ENCODE measurements at places on chromosomes 4 and X. TPM values are rescaled to one million over a fixed set of nuclear protein-coding genes. Genes with fewer than 3 reads are reported as not detected.

DNA sequence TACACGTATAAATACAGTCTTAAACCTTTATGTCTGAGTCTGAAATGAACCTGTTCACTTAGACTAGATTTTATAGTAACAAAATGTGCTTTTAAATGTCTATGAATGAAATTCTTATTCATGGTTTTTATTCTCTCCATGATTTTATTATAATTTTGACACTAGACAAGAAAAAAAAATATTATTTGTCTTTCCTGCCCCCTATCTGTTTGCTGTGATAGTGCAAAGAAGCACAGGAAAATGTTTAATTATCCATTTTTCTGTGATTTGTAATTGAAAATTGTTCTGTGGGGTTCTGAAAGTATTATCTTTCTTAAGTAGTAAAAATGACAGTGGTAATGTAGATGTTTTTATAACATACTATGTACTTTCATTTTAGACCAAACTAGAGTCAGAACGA, 52.0 kb downstream of the INTS6L start:
- no peak for DNase-seq

- peak; percentile 80 for DNase-seq
Measured at GRCh38 chrX:45803383-45803921, 602.8 kb upstream of the DIPK2B start.

Gene ENPEP
- 0.34 TPM for total RNA-seq

GRCh38 chrX:77668391-77669237, 117.4 kb downstream of the ATRX start:
- peak; percentile 13 for DNase-seq

DNA sequence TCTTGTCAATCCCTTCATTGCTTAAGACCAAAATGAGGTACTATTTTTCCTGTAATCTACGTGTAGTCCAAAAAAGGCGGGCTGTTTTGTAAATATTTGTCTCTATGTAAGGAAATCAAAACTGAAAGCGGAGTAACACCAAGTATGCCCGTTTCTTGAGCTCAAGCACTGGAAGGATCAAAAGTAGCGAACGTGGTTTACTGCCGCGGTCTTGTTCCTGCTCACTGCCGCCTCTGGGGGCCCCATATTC, 71.5 kb downstream of the AFF1 start:
- no peak for DNase-seq

- no peak for DNase-seq
Measured at GRCh38 chr4:102761296-102761701, 531 bp upstream of the MANBA start.

DNA sequence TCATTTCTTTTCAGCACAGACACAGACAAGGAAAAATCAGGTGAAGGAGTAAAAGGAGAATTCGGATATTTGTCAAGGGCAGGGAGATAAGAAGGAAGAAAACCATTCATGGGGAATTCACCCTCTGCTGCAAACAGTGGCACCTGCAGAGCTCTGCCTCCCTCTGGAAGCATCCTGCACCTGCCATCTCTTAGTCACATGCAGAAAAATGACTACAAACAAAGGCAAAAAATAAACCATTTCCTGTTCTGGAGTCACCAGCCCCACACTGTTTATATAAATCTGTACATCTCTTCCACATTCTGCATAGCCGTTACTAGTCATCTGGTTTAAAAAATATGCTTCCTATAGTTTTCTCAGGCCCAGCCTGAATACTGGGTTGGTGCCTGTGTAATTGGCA, 205.3 kb downstream of the ARAP2 start:
- DNase-seq: no peak

DNA sequence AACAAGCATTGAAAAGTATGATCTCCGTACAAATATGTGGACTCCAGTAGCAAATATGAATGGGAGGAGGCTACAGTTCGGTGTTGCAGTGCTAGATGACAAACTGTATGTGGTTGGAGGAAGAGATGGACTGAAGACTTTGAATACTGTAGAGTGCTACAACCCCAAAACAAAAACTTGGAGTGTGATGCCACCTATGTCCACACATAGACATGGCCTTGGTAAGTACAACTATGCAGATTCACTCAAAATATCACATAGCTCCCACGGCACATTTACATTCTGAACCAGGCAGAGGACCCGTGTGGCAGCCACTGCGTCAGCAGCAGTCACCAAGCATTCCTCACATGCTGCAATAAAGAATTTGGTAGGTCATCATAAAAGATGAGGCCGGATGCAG, 41.3 kb downstream of the KLHL5 start:
- DNase-seq: no peak

Gene CCDC110
- 0.06 TPM for total RNA-seq

DNA sequence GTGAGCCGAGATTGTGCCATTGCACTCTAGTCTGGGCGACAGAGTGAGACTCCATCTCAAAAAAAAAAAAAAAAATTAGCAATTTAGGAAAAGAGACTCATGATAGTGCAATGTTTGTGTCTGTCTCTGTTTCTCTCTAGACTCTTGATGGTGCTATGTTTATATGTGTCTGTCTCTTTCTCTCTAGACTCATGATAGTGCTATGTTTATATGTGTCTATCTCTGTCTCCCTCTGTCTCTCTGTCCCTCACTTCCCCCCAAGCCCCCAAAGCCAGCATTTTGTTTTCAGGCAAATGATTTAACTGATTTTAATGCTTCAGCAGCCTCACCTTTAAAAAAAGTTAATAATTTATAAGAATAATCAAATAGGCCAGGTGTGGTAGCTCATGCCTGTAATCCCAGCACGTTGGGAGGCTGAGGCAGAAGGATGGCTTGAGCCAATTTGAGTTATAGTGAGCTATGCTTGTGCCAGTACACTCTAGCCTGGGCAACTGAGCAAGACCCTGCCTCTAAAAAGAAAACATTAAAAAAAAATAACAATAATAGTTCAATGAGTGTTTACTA, 6.9 kb downstream of the MOB1B start:
- no peak for DNase-seq

DNA sequence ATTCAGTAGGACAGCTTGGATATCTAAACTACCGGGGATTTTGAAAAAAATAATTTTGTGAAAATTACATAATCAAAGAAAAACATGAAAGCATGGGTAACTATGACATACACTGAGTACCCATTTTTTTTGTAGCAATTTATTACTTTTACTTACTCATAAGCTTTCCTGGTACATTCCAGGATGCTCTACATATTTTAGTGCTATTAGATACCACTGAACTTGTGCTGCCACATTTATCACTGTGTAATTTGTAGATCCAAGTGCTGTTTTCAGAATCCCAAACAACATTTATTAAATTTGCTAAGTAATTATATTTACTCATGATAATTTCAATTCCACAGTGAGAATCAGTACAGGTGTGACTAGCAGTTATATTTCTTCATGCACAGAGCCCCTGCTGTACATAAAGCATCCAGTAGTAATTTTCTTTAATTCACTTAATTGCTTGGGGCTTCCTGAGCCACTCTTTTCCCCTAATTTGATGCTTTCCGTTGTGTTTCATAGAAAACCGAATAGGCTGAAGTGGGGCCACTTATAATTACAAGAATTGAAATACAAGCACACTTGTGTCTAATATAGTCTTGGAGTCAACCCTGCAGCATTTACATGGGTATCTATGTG, 2254.4 kb downstream of the ARAP2 start:
- DNase-seq: no peak

DNA sequence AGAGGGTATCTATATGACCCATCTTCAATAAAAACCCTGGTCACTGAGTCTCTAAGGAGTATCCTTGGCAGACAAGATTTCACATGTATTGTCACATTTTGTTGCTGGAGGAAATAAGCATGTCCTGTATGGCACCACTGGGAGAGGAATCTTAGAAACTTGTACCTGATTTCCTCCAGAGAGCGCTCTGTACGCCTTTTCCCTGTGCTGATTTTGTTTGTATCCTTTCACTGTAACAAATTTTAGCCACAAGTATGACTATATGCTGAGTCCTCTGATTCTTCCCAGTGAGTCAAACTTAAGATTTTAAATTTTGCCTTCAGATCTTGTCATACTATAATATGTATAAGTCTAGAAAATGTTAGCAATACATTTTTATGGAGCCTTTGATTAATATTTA, 102.8 kb downstream of the ITIH6 start:
- DNase-seq: no peak

Gene F8A2
- total RNA-seq: not detected

DNA sequence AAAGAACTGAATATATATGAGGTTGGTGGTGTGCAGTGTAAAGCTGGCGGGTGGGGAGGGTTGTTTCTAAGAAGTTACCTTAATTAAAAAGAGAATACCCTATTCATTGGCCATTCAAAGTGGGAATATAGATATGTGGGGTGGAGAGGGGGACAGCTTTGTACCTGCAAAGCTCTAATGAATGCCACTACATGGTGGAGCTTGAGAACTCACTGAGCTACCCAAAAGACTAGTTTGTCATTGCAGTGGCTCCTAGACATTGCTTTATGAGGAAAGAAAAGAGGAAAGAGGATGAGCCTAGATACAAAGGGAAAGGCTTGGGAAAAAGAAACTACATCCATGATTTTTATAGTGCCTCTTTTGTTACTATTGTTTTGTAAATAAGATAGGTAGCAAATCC, 209.9 kb upstream of the SPRY1 start:
- no peak for DNase-seq

Gene MAGEC2
- 79.0 TPM for total RNA-seq

Gene HELT
- total RNA-seq: not detected

Gene ESX1
- total RNA-seq: 10.8 TPM

GRCh38 chr4:136934601-136935000, 597.7 kb downstream of the PCDH18 start:
- no peak for DNase-seq

GRCh38 chrX:129779747-129780146, at the start of gene SASH3:
SASH3 (plus strand) TSS chrX:129779949; CDS start chrX:129780098, 149 bp downstream.
- no peak for DNase-seq

Gene MAGEA11
- total RNA-seq: 48.3 TPM

DNA sequence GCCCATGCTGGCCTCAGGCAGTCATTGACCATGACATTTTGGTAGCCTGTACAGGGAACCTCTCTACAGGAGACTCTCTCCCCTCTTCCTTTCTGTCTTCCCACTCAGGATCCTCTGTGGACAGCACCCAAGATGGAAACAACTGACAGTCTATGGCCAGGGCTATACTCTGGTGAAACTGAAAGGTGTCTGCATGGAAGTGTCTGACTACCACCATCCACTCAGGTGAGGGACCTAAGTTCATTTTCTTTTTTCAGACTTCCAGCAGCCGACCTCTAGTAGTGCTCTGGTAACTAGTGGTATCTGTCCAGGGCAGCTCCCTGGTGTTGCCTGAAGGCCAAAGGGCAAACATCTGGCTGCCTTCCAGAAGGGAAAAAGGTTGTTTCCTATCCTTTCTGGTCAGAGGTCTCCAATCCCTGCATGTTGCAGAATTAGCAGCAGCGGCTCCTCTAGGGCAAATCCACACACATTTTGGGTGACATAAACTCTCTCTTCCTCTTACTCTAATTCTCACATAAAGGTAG, 804.5 kb downstream of the C4orf33 start:
- no peak for DNase-seq

GRCh38 chr4:169861593-169861992, 103.8 kb upstream of the HPF1 start:
- DNase-seq: no peak

GRCh38 chr4:120718979-120719566, 203.5 kb downstream of the PRDM5 start:
- DNase-seq: peak; percentile 17

DNA sequence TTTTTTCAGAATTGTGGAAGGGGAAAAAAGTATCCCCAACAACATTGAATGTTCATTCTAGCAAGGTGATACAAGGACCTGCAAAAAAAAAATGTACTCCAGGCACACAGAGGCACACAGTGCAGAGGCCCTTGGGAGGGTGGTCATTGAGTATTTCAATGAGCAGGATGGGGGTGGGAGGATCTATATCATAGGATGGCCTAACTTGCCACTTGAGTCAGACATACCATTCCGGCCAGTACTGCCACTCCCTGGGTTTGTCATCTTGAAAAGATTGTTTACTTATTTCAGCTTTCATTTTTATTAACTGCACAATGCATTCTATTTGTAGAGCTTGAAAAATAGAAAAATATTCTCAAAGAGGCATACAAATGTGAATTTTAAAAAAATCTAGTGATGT, 18.7 kb downstream of the ZNF595 start:
- DNase-seq: no peak

Gene CEP44
- total RNA-seq: 32.3 TPM

Gene CTSO
- 2.2 TPM for total RNA-seq

DNA sequence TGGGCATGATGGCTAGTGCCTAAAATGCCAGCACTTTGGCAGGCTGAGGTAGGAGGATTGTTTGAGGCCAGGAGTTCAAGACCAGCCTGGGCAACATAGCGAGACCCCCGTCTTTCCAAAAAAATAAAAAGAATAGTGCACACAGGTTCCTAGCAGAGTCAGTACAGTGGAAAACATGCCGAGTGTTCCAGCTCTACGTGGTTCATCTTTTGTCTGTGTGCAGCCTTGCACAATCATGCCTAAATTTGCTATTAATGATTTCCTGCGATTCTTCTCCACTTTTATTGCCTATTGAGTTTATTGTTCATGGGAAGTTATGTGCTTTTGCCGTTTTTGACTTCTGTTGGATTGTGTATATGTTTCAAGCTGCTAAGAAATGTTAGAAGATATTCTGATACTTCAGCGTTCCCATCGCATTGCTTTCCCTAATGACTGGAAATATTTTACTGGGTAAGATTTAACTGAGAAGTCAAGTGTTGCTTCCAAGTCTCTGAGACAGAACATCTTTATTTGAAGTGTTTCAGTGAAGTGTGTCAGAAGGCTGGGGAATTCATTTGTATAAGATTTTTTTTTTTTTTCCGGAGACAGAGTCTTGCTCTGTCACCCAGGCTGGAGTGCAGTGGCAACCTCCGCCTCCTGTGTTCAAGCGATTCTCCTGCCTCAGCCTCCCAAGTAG, 11.3 kb downstream of the DOCK11 start:
- DNase-seq: no peak

- no peak for DNase-seq
Measured at GRCh38 chrX:39311646-39312045, 510.4 kb downstream of the MID1IP1 start.

Gene UCP1
- 0.34 TPM for total RNA-seq

DNA sequence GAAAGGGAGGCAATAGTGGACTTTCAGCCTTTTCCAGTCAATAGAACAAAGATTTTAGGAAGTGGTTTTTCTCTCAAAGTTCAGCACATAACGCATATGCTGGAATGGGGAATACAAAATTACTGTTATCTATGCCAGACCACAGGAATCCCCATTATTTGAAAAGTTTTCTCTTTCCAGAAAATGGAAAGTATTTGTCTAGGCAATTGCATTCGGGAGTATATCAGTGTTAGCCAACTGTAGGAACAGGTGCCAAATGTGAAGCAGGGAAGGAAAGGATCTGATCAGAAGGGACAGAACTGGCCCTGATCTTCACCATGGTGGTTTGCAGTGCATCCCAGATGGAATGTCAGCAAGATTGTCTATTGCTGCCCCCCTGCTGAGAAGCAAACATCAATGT, 213.6 kb downstream of the CPE start:
- no peak for DNase-seq

GRCh38 chr4:79998201-79998600, 74.8 kb downstream of the ANTXR2 start:
- DNase-seq: no peak

Gene NAA15
- 45.3 TPM for total RNA-seq

DNA sequence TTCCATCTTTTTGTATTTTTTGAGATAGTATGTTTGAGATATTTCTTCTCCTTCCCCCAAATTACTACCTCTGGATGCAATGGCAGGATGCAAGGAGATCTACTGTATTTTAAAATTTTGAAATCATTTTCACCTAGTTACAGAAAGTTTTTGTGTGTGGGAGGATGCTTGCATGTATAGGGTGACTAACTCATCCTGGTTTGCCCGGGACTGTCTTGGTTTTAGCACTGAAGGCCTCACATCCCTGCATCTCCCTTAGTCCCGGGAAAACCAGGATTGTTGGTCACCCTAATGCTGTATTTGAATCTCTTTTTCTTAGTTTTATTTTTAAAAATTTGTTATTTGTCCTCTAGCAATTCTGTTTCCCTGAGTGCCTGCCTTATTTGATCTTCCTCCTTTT, 12.1 kb downstream of the SUPT20HL2 start:
- no peak for DNase-seq
